ENCODE measurements at places on chromosomes 12 and 14.

- DNase-seq = no peak
Observed at GRCh38 chr12:98222135-98222534, 293.3 kb upstream of the TMPO start.

DNA sequence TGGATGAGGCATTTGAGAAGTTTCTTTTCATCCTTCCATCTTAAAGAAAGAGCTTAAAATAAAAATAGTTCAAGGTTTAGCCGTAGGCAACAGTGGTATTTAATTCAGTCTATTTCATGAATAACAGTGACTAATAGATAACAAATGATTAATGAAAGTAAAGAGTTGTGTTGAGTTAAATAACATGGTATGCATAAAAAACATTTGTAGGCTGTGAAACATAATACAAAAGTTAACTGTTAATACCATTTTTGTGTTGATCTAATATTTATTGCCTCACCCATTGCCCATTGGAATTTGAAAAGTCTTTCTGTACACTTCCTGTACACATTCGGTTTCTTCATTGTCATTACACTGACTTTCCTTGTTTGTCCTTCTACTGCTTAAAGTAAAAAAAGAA is 108.6 kb upstream of the PDE3A start:
- DNase-seq = no peak

DNA sequence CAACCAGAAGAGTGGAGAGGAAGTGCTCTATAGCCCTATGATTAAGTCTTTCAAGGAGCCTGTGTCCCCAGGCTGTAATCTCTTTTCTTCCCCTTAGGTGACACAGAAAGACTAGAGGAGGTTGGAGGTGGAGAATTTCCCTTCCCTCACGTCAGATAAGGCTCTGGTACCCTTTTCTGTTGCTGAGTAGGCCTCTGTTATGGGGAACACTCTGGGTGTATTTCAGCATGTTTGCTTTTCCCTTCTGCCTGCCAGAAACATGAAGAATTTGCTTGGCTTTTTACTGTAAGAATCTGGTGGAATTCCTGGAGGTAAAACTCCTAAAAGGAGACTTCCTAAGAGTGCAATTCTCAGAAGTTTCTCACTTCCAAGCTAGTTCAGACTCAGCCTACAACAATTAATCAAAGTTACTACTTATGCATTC is 58.3 kb downstream of the SIX1 start:
- DNase-seq = peak; percentile 45

GRCh38 chr12:69415471-69416275 is 54.5 kb upstream of the FRS2 start:
- DNase-seq = peak; percentile 89

- DNase-seq = no peak
Observed at GRCh38 chr12:128816643-128816920, 7.2 kb downstream of the SLC15A4 start.

All from astrocyte of the spinal cord (primary cell).